Daoy (cell line): ENCODE measurements at places on chromosomes 12 and 14.

- DNase-seq: peak; percentile 72
Measured at GRCh38 chr14:37124614-37125013, 47.8 kb downstream of the SLC25A21 start.

DNA sequence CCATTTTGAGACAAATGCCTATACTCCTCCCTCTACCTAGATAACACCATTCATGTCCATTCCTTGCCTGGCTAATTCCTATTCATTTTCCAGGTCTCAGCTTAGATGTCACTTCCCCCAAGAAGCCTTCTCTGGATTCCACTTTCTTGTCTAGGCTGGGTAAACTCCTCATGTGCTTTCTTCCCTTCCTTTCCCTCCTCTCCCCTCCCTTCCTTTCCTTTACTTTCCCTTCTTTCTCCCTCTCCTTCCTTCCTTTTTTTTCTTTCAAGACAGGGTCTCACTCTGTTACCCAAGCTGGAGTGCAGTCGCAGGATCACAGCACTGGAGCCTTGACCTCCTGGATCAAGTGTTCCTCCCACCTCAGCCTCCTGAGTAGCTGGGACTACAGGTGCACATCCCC, 3.5 kb upstream of the UTP20 start:
- DNase-seq: no peak

- no peak for DNase-seq
Measured at GRCh38 chr12:64835901-64836300, 11.5 kb downstream of the TBC1D30 start.

DNA sequence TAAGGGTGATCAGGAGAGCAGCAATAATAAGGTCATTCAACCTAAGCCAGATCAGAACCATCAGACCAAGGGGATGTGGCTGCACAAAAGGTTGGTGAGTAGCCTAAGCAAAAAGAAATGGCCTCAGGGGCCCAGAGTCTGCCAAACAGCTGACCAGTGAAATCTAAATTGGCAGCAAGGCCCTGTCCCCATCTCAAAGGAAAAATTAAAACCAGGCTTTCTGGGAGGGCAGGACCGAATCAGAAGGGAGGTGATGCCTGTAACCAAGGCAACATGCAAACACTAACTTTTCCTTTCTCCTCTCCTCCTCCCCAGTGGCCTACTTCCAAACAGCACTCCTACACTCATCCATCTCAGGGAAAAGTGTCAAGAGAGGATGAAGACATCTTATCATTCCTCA, 256.4 kb downstream of the NUAK1 start:
- no peak for DNase-seq

- no peak for DNase-seq
Measured at GRCh38 chr14:61191733-61192132, 89.4 kb downstream of the TMEM30B start.

GRCh38 chr14:70808416-70809224, 693 bp downstream of the MAP3K9 start:
- peak; percentile 67 for DNase-seq

- DNase-seq: no peak
Measured at GRCh38 chr12:51913071-51914033, 6.0 kb downstream of the ACVRL1 start.

DNA sequence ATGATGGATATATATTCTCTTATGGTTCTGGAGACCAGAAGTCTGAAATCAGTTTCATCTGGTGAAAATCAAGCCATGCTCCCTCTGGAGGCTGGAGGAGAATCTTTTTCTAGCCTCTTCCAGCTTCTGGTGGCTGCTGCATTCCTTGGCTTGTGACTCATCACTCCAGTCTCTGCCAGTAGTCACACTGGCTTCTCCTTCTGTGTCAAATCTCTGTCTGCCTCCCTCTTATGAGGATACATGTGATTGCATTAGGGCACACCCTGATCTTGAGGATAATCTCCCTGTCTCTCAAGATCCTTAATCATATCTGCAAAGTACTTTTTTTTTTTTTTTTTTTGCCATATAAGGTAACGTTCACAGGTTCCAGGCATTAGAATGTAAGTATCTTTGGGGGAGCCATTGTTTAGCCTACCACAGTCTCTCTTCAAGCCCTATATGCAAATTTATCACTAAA, 17.7 kb downstream of the DNAL1 start:
- peak; percentile 95 for DNase-seq

DNA sequence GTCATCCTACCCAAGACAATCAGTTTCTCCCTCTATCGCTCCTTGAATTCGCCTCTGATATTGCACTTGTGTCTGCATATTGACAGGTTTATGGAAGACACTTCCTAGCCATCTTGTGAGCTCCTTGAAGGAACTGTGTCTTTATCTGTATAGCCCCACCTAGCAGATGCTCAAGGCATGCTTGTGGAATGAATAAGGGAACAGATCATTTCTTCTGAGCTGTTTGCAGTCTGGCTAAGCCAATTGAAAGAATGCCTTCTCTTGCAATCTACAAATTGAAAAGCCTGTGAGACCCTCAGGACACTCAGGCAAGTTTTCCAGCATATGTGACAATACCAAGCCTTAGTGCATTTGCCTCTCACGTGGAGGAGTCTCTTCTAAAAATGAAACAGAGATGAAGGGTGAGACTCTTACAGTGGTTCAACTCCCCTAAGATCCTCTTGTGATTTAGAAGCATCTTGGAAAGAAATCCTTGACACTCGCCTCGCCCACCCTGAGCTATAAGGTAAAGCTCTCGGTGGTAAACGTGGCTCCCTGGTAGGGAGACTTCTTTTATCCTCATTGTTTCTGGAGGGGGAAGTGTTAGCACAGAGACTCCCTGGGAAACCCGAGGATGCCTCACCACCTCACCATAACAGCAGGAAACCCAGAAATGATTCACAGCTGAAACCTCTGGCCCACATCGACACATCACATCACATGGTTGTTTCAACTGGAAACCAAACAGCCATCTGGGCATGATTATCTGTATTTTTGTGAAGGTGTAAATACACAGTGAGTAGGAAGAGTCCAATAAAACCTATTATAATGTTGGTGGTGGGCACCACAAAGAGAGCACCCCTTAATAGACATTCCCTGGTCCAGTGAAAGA, 112.3 kb upstream of the BCL2L14 start:
- DNase-seq: peak; percentile 86

- DNase-seq: peak; percentile 72
Measured at GRCh38 chr14:75303381-75303789, 24.8 kb downstream of the FOS start.

DNA sequence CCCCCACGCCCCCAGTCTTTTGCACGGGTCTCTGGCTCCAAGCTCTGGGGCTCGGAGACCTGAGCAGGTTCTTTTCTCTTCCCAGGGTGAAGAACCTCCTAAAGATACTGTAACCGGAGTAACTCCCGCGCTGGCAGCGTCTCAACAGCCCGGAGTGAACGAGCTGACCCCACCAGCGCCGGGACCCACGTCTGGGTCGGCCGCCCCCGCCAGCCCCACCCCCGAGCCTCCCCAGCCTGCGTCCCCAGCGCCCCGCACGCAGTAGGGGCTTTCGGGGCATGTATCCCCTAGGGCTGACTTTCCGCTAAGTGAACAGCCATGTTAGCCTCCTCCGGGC, 858 bp downstream of the SLC35F4 start:
- no peak for DNase-seq
